ENCODE measurements at places on chromosomes 13 and 19. TPM values are rescaled to one million over a fixed set of nuclear protein-coding genes. Genes with fewer than 3 reads are reported as not detected.

The HCN2 gene
- total RNA-seq = 0.34 TPM

The KLK3 gene
- not detected for total RNA-seq

GRCh38 chr13:23288995-23289394, 108.2 kb downstream of the SGCG start:
- no peaks in the 10 kb centered on the region for H3K27me3 ChIP-seq
- no peak for DNase-seq
- no peak overlapping the region for H3K27ac ChIP-seq
- no peak overlapping the region for H3K4me3 ChIP-seq
- no peaks in the 10 kb centered on the region for H3K36me3 ChIP-seq

GRCh38 chr19:29544656-29545360, 19.0 kb downstream of the VSTM2B start:
- peaks cover 1% of the 10 kb centered on the region for H3K4me1 ChIP-seq
- H3K27me3 ChIP-seq = peaks cover 13% of the 10 kb centered on the region
- H3K27ac ChIP-seq = no peak overlapping the region
- H3K4me3 ChIP-seq = no peak overlapping the region
- DNase-seq = no peak

DNA sequence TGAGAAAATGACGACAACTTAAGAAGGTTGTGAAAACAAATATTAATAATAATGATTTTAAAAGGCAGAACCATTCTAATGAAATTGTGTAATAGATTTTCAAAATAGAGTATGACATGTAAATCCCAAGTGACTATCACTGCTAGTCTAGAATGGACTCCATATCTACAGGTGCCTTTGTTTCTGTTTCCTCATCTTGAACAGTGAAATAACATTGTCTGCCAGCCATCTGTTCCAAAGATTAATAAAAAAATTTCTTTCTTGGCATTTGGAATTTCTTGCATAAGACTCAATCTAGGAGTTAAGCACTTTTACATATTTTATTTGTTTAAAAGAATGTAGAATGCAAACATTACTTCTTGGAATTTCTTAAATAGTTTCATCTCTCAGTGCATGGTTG, 520.1 kb upstream of the ARGLU1 start:
- H3K27me3 ChIP-seq = no peaks in the 10 kb centered on the region
- H3K4me3 ChIP-seq = no peak overlapping the region
- no peaks in the 10 kb centered on the region for H3K36me3 ChIP-seq
- DNase-seq = no peak
- no peaks in the 10 kb centered on the region for H3K4me1 ChIP-seq

All from progenitor cell of endocrine pancreas (in vitro differentiated cells).